ENCODE measurements at places on chromosomes 1 and 21.
A peak's percentile ranks its signal among the peaks of the same experiment; 100 is the strongest.

- DNase-seq: no peak
Observed at GRCh38 chr1:210709701-210710100, 381.0 kb downstream of the HHAT start.

DNA sequence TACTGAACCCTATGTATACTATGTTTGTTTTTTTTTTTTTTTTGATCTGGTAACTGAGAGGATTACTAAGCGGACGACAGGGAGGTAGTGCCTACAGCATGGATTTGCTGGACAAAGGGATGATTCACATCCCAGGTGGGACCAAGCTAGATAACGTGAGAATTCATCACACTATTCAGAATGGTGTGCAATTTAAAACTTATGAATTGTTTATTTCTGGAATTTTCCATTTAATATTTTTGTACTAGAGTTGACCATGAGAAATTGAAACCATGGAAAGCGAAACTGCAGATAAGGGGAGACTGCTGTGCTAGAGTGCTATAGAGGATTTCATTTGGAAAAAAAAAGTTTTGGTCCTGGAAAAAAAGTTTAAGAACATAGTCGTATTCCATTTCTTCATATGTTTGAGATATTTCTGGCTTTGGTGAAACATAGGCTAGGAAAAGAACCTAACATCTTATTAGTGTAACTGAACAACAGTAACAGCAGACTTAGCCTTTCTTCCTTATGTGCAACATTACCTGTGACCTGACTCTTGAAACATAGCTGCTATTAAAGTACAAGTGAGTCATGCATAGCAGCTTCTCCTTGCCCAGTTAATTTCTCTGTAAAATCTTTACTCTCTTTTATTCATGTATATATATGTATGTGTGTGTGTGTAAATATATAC is 202.5 kb downstream of the FGGY start:
- no peak for DNase-seq

DNA sequence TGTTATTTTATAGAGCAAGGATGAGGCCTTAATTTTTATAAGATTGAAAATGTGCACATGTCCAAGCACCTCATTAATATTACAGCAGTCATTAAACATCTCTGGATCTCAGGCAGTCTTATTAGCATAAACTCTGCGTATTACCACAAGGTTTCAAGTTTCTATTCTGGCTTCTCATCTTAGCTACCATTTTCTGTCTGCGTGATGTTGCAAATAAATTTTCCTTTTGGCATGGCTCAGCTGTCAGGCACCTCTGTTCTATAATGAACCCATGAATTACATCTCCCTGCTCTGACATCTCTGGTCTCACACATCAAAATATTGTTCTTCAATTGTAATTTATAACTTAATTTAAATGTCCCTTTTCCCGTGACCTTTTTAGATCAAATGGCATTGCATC is 156.5 kb downstream of the SLC45A1 start:
- no peak for DNase-seq

- DNase-seq: no peak
Observed at GRCh38 chr1:19007491-19008441, 51.3 kb upstream of the IFFO2 start.

- no peak for DNase-seq
Observed at GRCh38 chr1:64215576-64215975, 12.2 kb downstream of the UBE2U start.

DNA sequence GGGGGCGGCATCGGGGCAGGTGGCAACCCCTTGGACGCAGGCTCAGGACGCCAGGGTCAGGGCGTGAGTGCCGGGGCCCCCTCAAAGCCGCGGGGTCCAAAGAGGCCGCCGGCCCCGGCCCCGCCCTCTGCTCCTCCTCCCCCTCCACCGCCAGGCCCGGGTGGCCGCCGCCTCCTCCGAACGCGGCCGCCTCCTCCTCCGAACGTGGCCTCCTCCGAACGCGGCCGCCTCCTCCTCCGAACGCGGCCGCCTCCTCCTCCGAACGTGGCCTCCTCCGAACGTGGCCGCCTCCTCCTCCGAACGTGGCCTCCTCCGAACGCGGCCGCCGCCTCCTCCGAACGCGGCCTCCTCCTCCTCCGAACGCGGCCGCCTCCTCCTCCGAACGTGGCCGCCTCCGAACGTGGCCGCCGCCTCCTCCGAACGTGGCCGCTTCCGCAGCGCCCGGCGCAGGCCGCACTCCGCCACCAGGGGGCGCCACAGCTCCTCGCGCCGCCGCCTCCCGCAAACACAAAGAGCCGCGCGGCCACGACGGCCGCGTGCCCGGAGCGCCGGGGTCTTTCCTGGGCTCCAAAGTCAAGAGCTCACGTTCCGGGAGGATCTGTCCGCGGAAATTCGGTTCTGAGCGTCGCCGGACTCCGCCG is 19.3 kb upstream of the SAMD11 start:
- peak; percentile 90 for DNase-seq

- no peak for DNase-seq
Observed at GRCh38 chr1:195332102-195332501, 1276.1 kb downstream of the KCNT2 start.

DNA sequence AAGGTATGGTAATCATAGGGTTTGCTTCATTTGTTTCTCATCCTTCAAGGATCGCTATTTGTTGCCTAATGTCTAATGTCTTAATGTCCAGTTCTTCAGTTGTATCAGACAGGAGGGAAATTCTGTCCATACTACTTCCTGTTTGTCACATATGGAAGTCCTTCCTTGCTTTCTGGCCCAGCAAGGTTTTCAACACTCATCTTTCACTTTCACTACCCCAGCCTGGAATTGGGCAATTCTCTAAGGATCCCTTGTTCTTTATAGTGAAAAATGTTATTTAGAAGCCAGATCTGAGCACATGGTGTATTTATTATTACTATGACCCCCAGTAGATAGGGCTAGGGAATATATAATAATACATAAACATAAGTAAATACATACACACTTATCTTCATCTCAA is 50.6 kb upstream of the SLC35A3 start:
- DNase-seq: no peak

DNA sequence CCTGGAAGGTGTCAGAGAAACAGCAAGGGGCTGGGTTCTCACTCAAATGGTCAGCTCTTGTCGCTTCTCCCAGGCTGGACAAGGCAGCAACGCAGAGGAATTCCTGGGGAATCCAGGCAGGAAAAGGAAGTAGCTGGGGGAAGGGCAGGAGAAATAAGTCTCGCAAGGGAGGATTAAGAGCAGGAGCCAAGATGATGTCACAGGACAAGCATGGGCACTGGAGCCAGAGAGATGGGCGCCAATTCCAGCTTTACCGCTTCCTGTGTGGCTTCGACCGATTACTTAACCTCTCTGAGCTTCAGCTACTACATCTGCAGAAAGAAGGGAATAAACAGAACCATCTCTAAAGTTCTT is 70.5 kb downstream of the SSBP3 start:
- DNase-seq: no peak

GRCh38 chr1:110240476-110241210 is 30.5 kb downstream of the KCNC4 start:
- DNase-seq: no peak

- no peak for DNase-seq
Observed at GRCh38 chr1:49331066-49331852, 554.6 kb upstream of the BEND5 start.

GRCh38 chr1:53658489-53659230 is 80.3 kb downstream of the GLIS1 start:
- no peak for DNase-seq

DNA sequence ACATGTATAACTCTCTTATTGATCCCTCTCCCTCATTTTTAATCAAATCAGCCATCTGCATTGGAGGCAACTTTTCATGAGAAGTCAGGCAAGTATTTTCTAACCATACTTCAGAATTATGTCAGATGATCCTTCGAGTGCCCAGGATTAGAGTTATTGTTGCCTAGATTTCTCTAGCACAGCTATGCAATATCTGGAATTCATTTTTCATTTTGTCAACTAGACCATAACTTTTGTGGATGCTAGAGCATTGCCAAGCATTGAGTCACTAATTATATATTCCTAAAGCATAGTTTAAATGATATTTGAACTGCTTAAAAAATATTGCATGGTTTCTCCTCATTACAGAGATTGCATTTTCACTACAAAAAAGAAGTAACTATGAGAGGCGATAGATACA is 21.2 kb downstream of the HFM1 start:
- no peak for DNase-seq

GRCh38 chr1:11598461-11598860 is 55.8 kb downstream of the FBXO2 start:
- no peak for DNase-seq

DNA sequence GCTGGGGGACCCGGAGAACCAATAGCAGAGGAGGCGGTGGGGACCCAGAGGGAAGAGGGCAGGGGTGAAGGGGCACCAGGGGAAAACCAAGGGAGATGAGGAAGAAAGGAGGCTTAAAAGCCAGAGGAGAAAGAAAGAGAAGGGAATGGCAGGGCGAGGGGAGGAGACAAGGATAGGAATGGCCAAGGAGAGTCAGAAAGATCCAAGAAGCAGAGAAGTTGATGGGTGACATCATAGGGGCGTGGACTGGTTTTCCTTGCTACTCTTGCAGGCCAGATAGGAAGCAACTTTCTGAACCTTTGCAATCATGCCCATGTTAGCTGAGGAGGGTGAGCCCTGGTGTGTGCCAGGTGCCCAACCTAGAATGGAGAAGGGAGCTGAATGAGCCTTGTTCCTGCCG is 5.4 kb downstream of the NPR1 start:
- DNase-seq: no peak

- no peak for DNase-seq
Observed at GRCh38 chr1:185696422-185697150, 37.6 kb upstream of the HMCN1 start.

- DNase-seq: no peak
Observed at GRCh38 chr1:178727014-178727895, 2.2 kb downstream of the RALGPS2 start.

- no peak for DNase-seq
Observed at GRCh38 chr1:155909894-155910293, 1.3 kb downstream of the RIT1 start.

- DNase-seq: no peak
Observed at GRCh38 chr1:89545264-89546038, 20.8 kb downstream of the LRRC8B start.

DNA sequence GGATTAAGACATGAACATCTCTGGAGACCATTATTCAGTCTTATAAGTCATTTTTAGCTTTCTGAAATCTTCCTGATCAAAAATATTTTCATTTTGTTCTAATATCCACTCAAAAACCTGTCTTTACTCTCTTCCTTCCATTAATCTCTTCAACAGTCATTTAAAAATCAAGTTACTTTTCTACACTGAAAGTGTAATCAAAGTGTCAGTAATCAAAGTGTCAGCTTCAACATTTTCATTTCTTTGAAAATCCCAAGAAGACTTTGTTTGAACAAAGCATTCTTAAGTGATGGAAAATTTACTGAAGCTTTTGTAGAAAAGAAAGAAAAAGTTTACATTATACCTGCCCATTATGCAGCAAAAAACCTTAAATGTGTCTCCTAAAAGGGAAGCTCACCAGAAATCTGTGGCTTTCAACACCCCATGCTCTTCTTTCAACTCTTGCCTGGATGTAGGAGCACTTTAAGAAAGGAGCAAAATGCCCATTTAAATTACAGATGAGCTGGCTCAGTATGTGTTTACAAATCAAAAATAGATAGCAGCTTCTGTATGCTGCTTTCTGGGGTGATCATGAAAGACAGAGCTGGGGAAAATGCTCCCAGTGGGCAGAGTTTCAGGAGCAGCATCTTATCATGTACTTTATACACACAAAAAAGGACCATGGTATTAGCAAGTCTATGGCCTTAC is 260.8 kb upstream of the NCAM2 start:
- DNase-seq: no peak

- DNase-seq: no peak
Observed at GRCh38 chr1:86779308-86780191, 75.2 kb downstream of the SH3GLB1 start.

DNA sequence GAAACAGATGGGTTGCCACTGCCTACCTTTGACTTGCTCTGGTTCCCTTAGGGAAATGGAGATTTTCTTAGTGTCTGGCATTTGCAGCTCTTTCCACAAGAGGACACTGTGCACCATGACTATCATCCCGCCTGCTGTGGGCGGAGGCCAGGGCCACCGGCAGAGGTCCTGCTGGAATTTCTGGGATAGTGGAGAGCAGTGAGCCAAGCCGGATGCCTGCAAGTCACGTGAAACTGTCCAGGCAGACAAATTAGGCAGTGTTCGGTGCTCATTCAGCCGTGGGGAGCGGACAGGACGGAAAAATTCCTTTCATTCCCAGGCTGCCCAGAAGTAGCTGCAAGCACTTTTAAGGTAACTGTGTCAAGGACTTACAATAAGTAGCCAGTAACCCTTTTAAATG is 43.4 kb downstream of the IGSF5 start:
- no peak for DNase-seq

DNA sequence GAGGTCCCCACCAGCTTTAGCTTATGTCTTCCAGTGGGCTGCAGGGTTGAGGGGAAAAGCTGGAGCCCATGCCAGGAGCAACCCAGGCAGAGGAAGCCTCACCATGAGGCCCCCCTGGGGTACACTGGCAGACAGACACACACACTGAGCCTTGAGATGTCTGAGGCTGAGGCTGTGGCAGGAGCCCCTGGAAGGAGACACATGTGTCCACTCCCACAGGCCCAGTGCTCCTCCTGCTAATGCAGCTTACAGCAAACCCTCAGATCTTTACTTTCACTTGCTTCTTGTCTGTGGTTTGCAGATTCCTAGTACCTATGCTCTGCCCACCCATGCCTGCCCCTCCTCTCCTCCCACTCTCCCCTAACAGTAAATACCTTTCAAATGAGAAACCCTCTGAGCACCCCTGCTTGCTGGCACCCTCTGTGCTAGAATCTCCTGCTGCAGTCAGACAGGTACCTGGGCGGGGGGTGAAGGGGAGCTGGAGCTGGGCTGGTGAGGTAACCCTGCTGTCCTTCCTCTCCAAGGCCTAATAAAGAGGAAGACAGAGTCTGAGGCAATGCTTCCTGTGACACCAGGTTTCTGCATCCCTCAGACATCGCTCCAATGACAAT is 63.4 kb upstream of the NEK2 start:
- DNase-seq: peak; percentile 32

DNA sequence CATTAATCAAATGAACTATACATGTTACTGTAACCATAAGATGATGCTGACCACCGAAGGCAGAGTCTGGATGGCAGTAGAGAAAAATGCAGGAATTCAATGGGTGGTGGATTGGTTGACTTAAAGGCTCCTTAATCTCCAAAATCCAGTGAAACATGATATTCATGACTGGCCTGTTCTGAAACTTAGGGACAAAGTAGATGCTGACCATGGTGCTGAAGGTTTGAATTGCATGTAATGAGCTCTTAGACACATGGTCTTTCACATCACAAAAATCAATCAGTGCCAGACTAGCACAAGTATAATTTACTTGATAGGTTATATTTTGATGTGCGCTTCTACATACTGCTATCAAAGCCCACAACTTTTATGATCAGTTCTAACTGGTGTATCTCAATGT is 30.9 kb upstream of the NTMT2 start:
- DNase-seq: peak; percentile 5

DNA sequence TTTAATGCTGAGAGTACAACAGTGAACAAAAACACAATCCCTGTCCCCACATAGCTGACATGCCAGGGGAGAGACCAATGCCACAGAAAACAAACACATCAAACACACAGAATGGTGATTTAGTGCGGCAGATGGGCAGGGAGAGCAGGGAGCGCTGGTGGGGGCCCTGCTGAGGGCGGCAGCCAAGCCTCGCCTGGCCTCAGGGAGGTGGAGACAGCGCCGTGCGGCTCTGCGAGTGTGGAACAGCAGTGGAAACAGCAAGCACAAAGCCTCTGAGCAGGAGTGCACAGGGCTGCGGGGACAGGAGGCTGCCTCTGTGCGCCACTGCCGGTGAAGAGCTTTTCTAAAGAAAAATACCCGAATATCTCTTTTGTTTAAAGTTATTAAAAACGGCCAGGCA is 17.0 kb downstream of the MCM3AP start:
- no peak for DNase-seq

GRCh38 chr21:37207441-37208009 is 59.6 kb downstream of the VPS26C start:
- DNase-seq: peak; percentile 91
